Amniotic epithelial cell (primary cell): ENCODE measurements at places on chromosomes 12 and 14.

DNA sequence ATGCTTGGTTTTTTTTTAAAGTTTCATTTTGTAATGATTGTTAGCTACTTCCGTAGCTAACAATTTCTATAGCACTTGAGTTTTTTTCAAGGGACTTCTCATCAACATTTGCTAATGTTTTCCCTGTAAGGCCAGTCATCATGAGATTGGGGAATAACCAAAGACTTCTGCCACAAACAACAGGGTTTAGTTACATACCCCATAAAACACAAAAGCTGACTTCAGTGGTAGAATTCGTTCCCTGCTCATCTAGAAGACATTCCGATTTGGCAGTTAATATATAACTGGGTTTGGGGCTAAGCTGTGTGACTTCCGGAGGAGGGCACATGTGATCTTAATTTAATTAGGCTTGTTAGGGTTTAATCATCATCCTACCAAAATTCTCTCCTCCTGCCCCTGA, 22.9 kb downstream of the EGLN3 start:
- DNase-seq = no peak

DNA sequence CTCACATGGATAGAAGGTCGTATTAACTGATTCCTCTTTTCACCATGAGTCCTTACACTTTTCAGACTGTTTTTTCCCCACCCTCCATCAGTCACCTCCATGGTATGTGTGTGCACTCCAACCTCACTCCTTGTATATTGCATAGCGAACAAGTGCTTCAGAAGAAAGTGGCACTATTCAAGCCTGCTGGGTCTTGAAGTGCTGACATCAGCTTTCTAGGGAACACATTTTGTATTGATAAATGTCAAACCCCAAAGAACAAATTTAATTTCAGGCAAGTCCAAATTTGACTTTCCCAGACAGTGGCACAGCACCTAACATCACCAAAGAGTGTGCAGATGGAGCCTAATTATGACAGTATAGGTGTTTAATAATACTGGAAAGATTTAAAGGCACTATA, 617.4 kb upstream of the STXBP6 start:
- no peak for DNase-seq

GRCh38 chr14:61421212-61421923, 100.0 kb downstream of the PRKCH start:
- DNase-seq = peak; percentile 58

DNA sequence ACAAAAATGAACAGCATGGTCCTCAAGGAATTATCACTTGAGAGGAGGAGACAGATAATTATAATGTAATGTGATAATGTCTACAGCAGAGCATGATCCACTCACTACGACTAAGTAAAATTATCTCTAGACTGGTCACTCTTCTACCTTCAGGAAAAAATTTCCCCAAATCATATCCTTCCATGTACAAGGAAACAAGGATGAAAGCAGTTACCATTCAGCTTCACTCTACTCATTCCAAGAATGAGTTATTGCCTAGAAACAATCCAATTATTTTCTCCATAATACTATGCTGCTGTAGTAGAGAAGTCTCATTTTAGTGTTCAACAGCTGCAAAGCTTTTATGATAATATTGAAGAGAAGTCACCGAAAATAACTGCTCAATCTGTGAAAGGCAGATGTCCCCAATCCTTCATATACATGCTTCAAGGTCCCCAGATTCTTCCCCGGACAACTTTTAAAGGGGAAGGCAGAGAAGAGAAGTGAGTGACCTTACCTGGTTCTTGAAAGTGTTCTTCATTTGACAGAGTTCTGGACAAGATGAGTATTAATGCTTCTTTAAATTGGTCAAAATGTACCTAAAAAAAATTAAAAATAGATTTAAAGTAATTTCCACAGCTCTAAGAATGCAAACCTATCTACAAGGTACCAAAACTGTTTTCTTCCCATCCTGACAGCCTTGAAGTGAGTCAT, 24.6 kb downstream of the NIN start:
- no peak for DNase-seq

GRCh38 chr14:30180219-30180618, 252.6 kb upstream of the PRKD1 start:
- DNase-seq = peak; percentile 95

GRCh38 chr14:33435911-33436689, 497.4 kb downstream of the NPAS3 start:
- DNase-seq = peak; percentile 92
